ENCODE measurements at places on chromosomes 13 and 19.

DNA sequence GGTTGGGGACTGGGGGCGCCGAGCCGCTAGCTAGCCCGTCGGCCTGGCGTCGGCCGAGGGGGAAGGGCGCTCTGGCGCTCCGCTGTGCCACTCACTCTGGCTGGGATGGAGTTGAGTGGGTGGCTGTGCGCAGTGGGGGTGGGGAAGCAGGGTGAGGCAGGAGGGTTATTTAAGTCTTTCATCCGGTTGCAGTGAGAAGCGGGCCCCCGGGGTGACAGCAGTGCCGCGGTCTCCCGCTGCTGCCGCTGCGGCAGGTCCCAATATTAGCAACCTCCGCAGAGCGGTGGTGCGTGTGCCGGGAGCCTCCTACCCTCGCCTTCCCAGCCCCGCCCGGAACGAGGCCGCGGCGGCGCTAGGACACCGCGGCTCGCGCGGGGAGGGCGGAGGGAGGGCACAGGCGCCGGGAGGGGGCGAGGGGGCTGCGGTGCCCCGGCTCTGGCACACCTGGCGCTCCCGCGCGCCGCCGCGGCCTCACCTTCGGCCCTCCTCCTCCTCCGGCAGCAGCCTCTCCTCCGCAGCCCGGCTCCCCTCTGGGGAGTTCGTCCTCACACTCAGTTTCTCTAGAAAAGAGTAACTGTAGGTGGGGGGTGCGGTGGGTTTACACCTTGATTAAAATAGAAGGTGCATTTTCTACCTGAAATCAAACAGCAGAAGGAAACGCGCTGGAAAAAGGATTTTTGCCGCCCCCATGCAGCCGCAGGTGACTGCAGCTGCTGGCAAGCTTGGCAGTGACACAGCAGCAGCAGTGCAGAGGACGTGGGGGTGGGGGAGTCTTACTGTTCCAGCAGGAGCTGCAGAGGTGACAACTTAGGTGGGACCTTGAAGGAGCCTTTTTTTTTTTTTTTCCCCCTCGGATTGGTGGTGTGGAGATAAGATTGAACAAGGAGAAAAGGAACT lies 4.5 kb downstream of the FGF9 start:
- no peak for DNase-seq

DNA sequence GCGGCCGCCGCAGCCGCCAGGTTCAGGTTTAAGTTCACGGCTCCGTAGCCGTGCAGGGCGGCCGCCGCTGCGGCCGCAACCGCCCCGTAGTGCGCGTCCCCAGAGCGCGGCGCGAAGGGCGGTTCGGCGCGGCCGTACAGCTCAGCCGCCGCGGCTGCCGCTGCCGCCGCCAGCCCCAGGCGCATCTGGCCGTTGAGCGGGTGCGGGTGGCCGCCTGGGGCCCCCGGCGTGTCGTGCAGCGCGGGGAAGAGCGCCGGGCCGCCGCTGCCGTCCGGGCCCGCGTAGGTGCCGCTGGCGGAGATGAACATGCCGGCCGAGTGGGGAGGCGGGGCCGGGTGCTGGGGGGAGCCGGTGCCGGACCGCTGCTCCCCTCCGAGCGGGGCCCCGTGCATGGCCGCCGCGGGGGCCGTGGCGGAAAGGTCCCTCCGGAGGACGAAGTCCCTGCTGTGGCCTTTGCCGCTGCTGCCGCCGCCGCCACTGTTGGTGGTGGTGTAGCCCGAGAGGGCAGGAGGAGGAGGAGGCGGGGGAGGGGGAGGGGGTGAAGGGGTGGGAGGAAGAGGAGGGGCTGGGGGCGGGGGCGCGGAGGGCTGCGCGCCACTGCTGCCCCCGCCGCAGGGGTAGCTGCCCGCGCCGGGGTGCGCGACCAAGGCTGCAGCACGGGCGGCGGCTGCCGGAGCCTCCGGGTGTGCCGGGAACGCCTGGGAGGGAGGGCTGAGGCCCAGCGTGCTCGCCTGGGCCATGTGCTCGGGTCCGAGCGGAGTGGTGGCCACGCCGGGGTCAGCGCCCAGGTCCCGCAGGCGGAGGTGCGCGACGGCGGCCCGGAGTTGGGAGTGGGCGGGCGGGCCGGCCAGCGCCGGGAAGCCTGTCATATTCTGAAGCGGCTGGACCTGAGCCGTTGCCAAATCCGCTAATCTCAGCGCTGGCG lies 654 bp downstream of the ZIC5 start:
- DNase-seq: no peak

- no peak for DNase-seq
Observed at GRCh38 chr13:94329277-94329676, 150.2 kb downstream of the DCT start.

DNA sequence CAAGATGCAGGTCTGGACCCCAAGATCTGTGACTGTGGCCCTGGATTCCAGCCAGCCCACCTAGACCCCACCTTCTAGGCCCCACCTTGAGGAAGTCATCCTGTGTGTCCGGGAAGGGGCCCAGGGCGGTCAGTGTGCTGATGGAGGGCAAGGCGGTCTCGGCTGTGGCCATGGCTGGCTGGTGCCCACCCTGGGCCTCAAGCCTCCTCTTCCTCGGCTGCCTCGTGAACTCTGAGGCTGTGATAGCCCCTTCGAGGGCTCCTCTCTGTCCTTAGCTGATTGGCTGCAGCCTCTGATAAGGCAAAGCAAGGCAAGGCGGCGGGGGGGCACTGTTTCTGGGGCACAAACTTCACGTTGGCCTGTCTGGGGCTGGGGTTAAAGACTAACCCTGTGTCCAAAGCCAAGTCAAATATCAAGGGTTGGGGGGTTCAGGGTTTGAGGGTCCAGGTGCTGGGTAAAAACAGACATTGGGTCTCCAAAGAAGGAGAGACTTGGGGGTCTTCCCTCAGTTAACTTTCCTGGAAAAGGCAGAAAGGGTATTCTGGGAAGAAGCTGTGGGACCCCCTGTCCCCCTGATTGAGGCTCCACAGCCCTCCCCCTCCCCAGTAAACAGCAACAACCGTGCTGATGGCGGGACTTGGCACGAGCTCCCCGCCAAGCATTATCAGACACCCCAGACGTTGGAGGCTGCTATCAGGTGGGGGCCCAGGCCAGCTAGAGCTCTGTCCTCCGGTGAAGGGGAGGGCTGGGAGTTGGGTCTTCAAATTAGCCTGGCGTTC lies at the start of gene KLF1:
Gene KLF1 (minus strand): TSS at position 233 of the 779 bp plus-strand sequence. CDS start 61 bp downstream, at position 172.
- no peak for DNase-seq

- DNase-seq: no peak
Observed at GRCh38 chr13:44068169-44068568, 188.5 kb downstream of the LACC1 start.

DNA sequence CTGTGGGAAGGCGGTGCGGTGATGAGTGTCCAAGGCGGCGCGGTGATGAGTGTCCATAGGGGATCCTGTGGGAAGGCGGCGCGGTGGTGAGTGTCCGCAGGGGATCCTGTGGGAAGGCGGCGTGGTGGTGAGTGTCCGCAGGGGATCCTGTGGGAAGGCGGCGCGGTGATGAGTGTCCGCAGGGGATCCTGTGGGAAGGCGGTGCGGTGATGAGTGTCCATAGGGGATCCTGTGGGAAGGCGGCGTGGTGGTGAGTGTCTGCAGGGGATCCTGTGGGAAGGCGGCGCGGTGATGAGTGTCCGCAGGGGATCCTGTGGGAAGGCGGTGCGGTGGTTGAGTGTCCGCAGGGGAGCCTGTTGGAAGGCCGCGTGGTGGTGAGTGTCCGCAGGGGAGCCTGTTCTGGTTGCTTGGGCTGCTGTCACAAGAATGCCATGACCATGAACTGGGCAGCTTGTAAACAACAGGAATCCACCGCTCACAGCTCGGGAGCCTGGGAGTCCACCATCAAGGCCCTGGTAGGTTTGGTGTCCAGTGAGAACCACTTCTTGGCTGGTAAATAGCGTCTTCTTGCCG lies 21.4 kb downstream of the TFDP1 start:
- DNase-seq: no peak

GRCh38 chr19:38736036-38736412 lies 8.2 kb downstream of the CAPN12 start:
- DNase-seq: no peak

DNA sequence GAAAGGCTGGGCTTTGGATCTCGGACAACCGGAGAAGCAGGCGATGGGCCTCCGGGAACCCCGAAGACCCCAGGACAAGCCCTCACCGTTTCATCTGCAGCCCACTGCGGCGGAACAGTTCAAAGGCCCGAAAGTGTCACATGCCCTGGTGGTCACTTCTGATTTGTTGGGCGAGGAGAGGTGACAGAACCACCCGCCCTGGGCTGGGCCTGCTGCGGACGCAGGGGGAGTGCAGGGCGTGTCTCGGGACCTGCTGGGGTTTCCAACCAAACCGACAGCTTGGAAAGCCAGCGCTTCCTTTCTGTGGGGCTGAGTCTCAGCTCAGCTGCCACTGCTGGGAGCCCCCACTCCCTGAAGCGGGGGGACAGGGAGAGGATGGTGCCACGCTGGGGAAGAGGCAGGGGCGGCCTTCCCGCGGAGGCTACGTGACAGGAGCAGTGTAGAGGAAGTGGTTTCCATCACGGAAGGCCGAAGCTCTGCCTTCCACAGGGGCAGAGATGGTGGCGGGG lies 22.8 kb upstream of the ZBTB7A start:
- DNase-seq: peak; percentile 80

- DNase-seq: peak; percentile 99
Observed at GRCh38 chr13:80454245-80454644, 113.3 kb upstream of the SPRY2 start.

DNA sequence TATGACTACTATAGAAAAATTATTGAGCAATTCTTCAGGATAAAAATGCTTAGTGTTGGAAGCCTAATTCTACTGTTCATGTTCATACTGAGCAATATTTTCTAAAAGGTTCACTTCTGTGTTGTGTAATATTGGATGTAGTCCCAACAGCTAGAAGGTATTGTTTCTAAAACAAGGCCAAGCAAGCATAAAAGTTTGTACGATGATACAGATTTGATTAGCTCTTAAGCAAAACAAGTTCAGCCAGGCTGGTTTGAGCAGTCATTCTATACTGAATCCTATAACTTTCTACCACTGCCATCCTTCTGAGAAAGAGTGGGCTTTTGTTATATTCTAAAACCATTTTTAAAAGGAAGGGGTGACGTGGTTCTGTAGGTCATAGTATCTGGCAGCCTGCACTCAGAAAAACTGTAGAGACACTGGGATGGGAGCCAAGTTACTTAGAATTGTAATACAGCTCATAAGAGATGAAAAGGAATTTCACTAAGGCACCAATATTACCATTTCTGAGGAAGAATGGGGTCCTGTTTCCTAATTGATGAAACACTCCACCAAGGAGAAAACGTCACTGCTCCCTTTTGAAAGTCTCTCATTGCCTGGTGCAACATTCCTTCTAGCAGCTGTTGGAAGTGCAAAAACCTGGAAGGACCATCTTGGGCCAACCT lies 275.0 kb upstream of the DACH1 start:
- no peak for DNase-seq

DNA sequence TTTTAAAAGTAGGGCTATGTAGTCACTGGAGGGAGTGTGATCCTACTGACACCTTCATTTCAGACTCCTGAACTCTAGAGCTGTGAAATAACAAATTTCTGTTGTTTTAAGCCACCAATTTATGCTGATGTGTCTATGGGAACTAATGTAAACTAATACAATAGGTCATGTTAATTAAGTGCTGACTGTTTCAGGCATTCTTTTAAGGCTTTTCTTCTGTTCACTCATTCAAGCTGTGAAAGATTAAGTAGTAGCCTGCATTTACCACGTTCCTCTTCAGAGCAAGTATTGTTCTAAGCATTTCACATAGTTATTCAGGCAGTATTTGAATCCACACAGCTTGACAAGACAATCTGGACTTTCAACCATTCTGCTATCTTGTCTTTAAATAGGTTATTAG lies 1135.0 kb downstream of the SLITRK1 start:
- no peak for DNase-seq

DNA sequence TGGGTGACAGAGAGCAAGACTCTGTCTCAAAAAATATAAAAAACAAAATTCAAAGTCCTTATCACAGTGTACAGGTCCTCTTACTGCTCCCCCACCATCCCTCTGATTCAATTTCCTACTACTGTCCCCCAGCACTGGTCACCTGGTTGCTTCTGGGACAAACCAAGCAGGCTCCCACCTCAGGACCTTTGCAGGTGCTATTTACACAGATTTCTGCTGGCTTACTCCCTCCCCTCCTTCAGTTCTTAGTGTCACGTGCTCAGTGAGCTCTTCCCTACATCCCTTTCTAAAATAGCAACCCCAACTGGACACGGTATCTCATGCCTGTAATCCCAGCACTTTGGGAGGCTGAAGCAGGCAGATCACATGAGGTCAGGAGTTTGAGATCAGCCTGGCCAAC lies 6.0 kb downstream of the IRF2BP1 start:
- DNase-seq: no peak

DNA sequence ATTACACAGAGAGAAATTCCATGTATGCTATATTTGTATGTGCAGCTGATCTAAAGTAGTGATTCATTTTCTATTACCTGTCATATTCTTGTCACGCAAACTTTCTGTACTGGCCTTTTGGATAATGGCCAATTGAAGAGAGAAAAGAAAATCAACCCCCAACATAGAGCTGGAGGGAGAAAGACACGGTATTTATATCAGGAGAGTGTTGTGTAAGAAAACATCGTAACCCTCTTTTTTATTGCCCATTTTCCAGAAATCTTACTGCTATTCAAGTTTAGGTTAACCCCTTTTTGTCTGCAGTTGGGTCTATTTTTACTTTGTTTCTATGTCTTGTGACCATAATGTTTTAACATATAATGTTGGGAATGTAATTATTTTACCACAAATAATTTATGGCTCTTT lies 27.9 kb downstream of the DGKH start:
- DNase-seq: no peak

- DNase-seq: no peak
Observed at GRCh38 chr13:31835932-31836331, 96.6 kb downstream of the RXFP2 start.

GRCh38 chr19:51905206-51905605 lies 389 bp upstream of the ZNF649 start:
- DNase-seq: no peak

GRCh38 chr13:63435667-63436324 lies 2020.1 kb upstream of the PCDH20 start:
- DNase-seq: no peak

DNA sequence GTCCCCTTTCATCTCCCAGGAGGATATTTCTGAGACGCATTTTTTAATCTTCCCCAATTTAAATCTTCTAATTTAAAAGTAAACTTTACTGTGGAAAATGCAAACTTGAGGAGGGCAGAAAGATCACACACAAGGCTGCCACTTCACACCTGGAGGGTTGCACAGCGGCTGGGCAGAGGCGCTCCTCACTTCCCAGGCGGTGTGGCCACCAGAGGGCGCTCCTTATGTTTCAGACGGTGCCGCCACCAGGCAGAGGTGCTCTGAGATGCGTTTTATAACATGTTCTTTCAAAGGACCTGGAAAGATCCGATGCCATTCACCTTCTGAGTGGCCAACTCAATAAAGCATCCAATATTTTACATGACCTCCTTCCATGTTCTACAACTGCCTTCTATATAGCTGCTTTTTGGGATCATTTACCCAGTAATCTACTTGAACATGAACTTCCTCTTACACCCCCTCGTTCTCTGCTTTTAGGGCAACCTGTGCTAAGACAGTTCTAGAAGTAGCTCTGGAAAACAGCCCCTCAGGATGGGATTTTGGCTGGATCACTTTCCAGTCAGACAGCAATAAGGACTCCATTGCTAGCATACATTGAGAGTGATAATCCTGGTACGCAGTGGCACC lies 14.8 kb upstream of the MTUS2 start:
- DNase-seq: no peak

- DNase-seq: no peak
Observed at GRCh38 chr19:50500060-50500752, 10.8 kb downstream of the JOSD2 start.

All from GF-D8 (cell line).